A549 treated with dexamethasone at 1 μM for 4 hours (cell line): ENCODE measurements at places on chromosomes 1 and 21. TPM values are rescaled to one million over a fixed set of nuclear protein-coding genes. Genes with fewer than 3 reads are reported as not detected.

PODN gene
- total RNA-seq: 0.04 TPM in 1 of 5 replicates, not detected in the others

PRKCZ gene
- total RNA-seq: 7.7 to 11.8 TPM (median 10.1 TPM) in 5 replicates

NBPF20 gene
- 2.9 to 3.4 TPM (median 3.3 TPM) in 5 replicates for total RNA-seq

SRGAP2C gene
- 6.2 to 10.7 TPM (median 9.8 TPM) in 5 replicates for total RNA-seq

KCND3 gene
- total RNA-seq: 0.02 TPM in 3 of 5 replicates, not detected in the others

TEX38 gene
- not detected in 5 replicates for total RNA-seq

SPAG17 gene
- total RNA-seq: not detected in 5 replicates
